ENCODE measurements at places on chromosomes 12 and 14.

GRCh38 chr12:128259556-128260070, 7.4 kb upstream of the TMEM132C start:
- DNase-seq: no peak

DNA sequence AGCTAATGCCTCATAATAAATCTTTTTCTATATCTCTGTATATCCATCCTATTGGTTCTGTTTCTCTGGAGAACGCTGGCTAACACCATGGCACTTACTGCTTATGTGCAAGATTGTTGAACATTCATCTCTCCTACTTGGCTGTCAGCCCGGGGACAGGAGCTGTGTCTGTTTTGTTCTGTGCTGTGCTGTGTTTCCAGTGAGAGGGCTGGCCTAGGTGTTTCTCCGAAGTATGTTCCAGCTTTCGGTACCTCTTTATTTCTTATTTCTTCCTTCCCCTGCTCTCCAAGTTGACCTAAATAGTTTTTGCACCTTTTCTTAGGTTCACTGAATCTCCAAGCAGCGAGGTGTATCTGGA, 18.8 kb upstream of the NR4A1 start:
- no peak for DNase-seq

DNA sequence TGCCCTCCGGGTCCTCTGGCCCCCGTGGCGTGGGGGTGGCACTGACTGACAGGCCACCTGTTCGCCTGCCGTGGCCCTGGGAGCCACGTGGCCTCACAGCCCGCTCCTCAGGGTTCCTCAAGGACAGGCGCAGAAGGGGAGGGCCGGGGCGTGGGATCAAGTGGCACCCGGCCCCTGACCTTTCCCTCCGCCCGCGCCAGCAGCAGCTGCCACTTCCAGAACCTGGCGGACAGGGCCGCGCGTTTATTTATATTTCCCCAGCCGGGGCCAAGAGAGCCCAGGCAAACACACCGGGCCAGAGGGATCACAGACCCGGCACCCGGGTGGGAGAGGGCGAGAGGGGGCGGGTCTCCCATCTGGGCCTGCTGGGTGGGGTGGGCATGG, 92.6 kb downstream of the RFLNA start:
- no peak for DNase-seq

DNA sequence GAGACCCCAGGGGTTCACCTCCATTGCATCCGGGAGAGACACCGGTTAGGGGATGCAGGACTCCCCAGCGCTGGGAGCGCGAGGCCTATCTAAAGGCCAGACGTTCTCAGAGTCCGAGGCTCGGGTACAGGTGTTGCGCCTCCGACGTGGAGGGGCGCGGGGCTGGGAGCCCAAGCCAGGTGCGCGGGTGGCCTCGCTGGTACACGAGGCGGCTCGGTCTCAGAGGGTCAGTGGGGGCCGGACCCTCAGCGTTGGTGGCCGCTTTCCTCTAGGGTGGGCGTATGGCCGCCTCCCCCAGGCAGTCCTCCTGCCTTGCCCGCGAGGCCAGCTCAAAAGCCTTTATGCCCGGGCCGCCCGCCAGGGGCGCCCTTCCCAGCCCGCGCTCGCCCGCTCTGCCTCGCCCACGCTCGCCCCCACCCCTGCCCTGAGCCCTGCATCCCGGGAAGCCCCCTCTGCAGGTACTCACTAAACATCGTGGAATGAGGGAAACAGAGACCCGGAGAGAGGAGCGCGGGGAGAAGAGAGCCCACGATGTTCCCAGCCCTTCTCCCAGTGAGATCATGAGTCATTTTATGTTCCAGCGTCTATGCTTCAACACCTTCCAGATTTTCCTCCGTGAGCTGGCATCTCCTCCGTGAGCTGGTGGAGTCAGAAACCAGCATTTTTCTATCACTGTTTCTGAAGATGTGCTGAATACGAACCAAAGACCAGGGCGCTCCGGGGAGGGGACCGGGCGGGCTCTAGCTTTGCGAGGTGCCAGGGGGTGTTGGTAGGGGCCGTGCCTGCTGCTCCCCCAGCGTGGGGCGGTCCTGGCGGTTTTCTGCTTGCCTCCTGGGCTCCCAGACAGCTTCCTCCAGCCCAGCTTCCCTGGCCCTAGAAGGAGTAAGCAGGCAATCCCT, 73.8 kb downstream of the DIO3 start:
- DNase-seq: no peak

DNA sequence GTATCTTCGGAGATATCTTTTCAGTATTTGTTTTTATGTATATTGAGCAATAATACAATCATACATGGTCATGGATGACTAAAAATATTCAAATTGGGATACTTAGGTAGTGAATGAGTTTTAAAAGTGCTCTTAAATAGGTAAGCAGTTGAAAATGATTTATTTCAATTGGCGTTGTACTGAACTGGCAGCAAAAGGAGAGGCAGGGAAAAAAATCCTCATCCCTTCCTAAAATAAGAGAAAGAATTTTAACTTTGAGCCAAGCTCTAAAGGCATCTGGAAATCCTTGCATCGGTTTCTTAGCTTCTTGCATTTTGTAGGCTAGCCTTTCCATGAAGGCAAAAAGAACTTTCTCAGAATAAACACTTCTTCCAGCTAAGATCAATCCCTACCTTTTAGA, 125.2 kb downstream of the MGST1 start:
- DNase-seq: no peak

- no peak for DNase-seq
These were observed 1727.1 kb upstream of the SEL1L start for GRCh38 chr14:83260751-83261150.

DNA sequence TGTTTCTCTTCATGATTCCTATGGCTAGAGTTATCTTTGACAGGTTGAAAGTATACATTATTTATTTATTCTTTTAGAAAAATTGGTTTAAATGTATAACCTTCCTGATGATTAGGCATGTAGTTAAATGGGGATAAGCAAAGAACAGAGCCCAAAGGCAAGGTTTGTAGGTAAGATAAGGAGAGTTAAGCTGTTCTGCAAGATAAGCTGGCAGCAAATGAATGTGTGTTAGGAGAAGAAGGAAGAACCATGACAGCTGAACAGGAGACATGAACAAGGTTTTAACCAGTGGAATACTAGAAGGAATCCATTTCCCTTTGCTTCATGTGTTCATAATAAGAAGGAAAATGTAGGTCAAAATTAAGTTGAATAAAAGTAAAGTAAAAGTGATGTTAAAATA, 1330.1 kb upstream of the USP15 start:
- DNase-seq: no peak

GRCh38 chr14:39033371-39033770, 69.7 kb downstream of the SEC23A start:
- no peak for DNase-seq

GRCh38 chr14:93535537-93535936, 104.8 kb downstream of the UNC79 start:
- no peak for DNase-seq

DNA sequence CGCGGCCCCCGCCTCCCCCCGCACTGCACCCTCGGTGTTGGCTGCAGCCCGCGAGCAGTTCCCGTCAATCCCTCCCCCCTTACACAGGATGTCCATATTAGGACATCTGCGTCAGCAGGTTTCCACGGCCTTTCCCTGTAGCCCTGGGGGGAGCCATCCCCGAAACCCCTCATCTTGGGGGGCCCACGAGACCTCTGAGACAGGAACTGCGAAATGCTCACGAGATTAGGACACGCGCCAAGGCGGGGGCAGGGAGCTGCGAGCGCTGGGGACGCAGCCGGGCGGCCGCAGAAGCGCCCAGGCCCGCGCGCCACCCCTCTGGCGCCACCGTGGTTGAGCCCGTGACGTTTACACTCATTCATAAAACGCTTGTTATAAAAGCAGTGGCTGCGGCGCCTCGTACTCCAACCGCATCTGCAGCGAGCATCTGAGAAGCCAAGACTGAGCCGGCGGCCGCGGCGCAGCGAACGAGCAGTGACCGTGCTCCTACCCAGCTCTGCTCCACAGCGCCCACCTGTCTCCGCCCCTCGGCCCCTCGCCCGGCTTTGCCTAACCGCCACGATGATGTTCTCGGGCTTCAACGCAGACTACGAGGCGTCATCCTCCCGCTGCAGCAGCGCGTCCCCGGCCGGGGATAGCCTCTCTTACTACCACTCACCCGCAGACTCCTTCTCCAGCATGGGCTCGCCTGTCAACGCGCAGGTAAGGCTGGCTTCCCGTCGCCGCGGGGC, at the start of gene FOS:
TSS of gene FOS (plus strand) at position 407 of the 731 bp plus-strand sequence. CDS start at position 562, 155 bp downstream.
- peak; percentile 86 for DNase-seq

DNA sequence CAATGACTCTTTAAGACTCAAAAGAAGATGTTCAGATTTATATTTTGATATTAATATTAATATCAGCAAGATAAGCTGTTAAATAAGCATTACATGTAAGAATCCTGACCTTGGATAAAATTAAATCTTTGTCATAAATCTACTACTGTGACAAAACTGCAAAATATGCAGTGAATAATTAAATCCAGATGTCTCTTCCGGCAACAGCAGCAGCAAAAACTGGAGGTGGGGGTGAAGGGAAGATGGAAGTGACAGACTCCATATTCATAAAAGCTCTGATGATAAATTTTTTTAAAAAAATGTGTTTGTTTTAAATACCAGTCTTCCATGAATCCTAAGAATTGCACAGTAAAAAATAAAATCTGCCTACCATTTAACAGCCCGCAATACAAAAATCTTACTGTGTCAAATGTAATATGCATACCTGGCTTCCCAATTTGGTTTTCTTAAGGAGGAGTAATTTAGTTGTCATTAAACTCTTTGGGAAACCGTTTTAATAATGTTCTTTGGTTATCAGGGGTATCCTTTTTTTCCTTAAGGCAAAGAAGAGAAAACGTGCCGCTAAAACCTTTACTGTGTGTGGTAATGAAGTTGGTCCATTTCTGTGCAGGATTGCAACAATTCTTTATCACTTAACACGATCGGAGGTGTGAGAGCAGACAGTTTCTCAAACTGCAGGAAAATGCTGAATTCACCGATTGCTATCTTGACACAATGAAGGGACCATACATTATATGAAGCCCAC, 478.2 kb downstream of the DIO2 start:
- DNase-seq: no peak

GRCh38 chr12:5200278-5201087, 156.8 kb downstream of the KCNA5 start:
- no peak for DNase-seq

GRCh38 chr14:89136587-89136986, 280.4 kb downstream of the FOXN3 start:
- DNase-seq: no peak

DNA sequence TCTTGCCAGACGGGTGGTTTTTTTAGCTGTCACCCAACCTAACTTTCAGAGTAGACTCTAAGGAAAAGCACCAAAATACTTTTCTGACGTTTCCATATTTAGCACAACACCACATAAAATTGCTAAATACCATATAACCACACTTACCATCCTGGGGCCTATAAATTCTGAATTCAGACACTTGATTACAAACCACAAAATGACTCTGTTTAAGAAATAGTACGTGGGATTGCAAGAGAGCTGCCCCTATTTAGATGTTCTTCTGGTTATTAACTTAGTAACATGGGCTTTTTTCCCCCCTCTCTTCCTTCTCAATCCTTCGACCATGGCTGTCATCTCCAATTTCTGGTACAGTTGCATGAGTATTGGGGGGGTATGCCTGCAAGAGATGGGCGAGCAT, 287.7 kb downstream of the BMP4 start:
- no peak for DNase-seq

DNA sequence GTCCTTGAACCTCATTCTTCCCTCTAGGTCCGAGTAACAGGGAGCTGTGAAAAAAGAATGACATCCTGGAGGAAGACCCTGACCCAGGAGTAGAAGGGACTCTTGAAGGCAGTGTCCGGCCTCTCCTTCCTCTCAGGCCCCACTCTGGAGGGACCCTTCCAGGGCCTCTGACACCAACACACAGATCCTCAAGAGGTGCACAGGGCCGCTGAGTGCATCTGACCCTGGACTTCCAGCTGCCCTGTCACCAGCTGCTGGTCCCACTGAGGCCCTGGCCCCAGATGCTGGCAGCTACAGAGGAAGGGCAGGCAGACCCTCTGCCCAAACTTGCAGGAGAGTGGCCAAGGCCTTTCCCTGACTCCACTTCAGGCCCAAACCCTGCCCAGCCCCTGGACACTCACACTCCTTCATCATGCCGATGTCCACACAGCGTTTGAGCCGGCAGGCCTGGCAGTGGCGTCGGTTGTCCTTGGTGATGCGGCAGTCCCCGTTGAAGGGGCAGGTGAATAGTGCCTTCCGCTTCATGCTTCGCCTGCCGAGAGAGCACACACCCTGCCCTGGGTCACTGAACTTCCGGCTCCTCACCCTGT, 40.1 kb downstream of the VDR start:
- no peak for DNase-seq

- DNase-seq: no peak
These were observed 27.0 kb upstream of the EID3 start for GRCh38 chr12:104276273-104277131.

- DNase-seq: peak; percentile 74
These were observed 5.8 kb upstream of the TBPL2 start for GRCh38 chr14:55446127-55446736.

GRCh38 chr12:23887055-23887835, 62.2 kb downstream of the SOX5 start:
- no peak for DNase-seq

DNA sequence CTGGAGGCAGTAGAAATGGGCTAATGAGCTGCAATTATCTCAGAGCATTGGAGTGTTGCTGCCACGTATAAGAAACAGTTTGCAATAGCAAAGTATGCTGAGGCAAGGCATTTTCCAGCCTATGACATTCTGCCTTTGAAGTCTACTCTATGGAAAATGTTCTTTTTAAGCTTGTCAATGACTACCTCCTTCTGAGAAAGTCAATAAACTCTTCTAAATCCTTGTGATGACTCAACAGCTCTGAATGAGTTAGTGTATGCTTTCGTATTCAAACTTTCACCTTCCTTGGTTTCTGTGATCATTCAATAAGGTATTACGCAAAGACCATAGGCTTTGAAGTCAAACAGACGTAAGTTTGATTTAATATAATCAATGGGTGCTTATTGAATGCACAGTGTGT, 111.2 kb downstream of the CAPZA3 start:
- no peak for DNase-seq

GRCh38 chr12:20807192-20808080, 3.1 kb upstream of the SLCO1B3 start:
- no peak for DNase-seq

- DNase-seq: no peak
These were observed 158.0 kb downstream of the CAPZA3 start for GRCh38 chr12:18895946-18896345.

- DNase-seq: no peak
These were observed 4.6 kb downstream of the SINHCAF start for GRCh38 chr12:31321186-31321896.

- DNase-seq: no peak
These were observed 174.3 kb upstream of the KRR1 start for GRCh38 chr12:75685617-75686225.

GRCh38 chr14:97106609-97107008, 309.4 kb downstream of the VRK1 start:
- no peak for DNase-seq

DNA sequence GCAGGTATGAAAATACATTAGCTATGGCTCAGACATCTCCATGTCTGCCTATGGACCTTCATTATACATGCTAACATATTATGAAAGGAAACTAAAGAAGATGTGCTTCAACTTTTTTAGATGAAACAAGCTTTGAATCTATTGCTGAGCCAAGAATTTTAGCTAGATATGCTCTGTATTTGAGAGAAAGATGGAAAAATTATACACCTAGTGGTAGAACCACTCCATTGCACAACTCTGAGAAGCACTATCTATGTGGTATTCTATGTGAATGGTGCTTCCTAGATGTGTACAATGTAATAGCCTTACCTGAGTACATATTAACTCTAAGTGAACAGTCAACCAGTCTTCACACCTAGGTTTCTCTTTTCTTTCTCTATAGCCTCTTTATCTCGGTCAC, 17.3 kb downstream of the EPYC start:
- DNase-seq: no peak

- DNase-seq: peak; percentile 59
These were observed 148.7 kb downstream of the SMOC1 start for GRCh38 chr14:70027785-70028428.

Data from CD4-positive, alpha-beta T cell treated with Interleukin-17A for 4 hours (primary cell).